ENCODE measurements at places on chromosomes 1 and 21.
A peak's percentile ranks its signal among the peaks of the same experiment; 100 is the strongest.

DNA sequence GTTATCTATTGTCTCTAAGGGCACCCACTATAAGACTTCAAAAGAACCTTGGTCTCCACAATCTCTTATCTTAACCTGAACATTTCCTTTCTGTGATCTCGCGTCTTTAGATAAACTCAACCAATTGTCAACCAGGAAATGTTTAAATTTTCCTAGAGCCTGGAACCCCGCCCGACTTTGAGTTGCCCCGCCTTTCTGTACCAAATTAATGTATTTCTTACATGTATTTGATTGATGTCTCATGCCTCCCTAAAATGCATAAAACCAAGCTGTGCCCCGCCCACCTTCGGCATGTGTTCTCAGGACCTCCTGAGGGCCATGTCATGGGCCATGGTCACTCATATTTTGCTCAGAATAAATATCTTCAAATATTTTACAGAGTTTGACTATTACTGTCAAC, 5.9 kb upstream of the CXADR start:
- no peak for DNase-seq

DNA sequence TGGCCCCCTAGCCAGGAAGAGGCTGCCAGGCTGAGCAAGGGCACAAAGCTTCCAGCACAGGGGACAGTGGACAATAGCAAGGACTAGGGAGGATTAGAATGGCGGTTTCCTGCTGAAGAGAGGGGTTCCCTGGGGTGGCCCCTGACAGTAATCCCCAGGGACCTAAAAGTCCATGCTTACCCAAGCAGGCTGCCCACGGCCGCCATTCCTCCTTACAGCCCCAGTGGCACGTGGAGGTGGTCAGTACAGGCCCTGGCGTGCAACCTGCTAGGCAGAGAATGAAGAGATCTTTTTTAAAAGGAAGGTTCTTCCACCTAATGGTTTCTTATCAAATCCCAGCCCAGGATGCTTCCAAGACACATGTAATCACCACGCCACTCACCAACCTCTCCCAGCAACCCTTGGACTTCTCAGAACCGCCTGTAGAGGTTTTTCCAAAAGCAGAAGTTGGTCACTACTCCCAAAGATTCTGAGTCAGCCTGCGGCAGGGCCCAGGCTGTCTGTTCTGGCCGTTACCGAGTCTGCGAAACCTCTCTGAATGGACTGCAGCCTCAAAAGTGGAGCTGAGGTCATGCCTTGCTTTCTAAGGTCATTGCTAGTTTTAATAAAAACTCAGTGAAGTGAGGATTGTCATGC, 926 bp downstream of the MRPL55 start:
- no peak for DNase-seq

DNA sequence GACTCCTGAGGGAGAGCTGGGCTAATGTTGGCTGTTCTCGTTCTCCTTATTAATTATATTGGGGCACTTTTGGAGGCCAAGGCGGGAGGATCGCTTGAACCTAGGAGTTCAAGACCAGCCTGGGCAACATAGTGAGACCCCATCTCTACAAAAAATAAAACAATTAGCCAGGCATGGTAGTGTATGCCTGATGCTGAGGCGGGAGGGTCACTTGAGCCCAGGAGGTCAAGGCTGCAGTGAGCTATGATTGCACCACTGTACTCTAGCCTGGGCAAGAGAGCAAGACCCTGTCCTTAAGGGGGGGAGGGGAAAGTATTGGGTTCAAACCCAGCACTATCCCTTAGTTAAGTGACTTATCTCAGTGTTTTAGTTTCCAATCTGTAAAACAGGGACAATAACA, 70.0 kb upstream of the NBPF3 start:
- no peak for DNase-seq

- DNase-seq, result no peak
Measured at GRCh38 chr1:156581661-156582387, 2.3 kb downstream of the TTC24 start.

GRCh38 chr1:15918962-15919715, 56.8 kb downstream of the ZBTB17 start:
- no peak for DNase-seq

DNA sequence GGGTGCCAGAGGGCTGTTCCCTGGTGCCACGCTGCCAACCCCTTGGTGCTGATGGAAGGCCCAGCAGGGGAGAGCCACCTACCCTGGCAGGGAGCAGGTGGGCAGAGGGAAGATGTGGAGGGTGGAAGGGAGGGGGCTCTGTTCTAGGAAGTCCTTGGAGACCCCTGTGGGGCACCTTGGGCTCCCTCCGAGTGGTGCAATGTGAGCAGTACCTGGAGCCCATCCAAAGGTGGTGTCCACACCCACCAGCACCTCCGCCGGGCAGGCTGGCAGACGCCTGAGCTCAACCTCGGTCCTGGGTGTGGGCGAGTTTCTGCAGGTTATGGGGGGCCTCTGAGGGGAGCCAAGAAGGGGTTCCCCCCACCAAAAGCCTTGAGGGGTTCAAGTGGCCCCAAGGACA, 11.3 kb upstream of the DNMT3L start:
- no peak for DNase-seq

GRCh38 chr1:5747426-5748285, 244.6 kb downstream of the NPHP4 start:
- no peak for DNase-seq

DNA sequence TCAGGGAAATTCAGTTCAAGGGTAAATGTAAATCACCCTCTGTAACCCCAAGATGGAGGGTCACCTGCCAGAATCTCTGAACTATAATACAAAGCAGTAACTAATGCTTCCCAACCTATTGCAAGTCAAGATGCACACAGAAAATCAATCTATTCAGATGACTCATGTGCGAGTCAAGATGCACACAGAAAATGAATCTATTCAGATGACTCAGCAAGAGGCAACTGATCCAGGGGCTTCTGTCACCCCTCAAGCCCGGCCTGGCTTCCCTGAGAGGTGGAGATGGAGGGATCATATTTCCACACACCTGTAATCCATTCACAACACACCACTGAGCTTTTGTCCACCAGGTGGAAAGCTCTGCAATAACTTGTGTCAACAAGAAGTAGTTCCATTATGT, 17.4 kb upstream of the HIVEP3 start:
- peak; percentile 99 for DNase-seq

DNA sequence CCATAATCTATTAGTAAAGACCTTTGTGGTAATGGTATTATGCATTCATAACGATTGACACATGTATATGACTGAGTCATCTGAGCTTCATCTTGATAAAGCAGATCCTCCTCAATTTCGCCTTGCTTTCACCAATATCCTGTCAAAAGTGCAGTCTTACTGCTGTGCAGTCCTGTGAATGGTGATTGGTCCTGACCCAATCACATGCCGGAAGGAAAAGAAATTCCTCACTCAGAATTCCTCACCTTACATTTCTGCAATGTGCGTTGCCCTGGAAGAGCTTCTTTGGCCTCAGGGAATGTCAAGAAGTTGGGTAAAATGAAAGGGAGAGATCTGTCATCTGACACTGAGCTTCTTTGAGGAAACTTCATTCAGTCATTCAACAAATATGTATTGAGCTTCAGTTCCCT, 121.0 kb upstream of the TSPAN2 start:
- DNase-seq, result no peak

- no peak for DNase-seq
Measured at GRCh38 chr1:2046174-2046917, 3.9 kb upstream of the PRKCZ start.

DNA sequence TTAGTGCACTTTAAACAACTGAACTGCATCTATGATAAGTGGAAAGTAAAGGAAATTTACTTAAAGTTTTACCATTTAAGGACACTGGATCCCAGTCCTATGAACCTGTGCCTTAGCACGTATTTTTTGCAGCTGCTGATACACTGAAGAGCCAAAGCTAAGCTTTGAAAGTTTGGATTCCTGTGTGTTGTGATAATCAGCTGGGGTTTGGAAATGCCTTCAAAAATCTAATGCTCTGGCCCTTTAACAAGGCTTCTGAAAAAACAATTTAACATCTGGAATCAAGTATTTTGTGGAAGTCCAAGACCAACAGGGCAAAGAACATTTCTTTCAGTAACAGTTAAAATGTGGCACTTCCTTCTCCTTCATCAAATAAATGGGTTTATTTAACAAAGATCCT, 51.8 kb downstream of the DDAH1 start:
- DNase-seq, result no peak

- DNase-seq, result peak; percentile 97
Measured at GRCh38 chr1:43529206-43529731, 1.4 kb upstream of the PTPRF start.

Measured in NCI-H2029 treated with DMSO at 0.1 percent for 48 hours (cell line).